ENCODE measurements at places on chromosomes 13 and 19. TPM values are rescaled to one million over a fixed set of nuclear protein-coding genes. Genes with fewer than 3 reads are reported as not detected.
A peak's percentile ranks its signal among the peaks of the same experiment; 100 is the strongest.

DNA sequence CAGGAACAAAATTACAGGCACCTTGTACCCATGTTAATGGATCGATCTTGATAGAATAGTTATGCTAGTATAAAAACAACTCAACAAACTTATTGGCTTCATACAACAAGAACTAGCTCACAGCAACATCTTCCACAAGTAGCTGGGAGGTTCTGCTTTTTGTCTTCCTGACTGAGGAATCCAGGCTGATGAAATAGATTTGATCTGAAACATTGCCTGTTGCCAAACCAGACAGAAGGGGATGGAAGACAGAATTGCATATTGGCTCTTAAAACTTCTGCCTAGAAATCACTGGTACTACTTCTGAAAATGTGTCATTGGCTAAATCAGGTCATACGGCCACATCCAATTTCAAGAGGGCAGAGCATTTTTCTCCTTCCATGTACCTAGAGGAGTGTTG is 267.3 kb downstream of the RFC3 start:
- H3K36me3 ChIP-seq: peaks cover 8% of the 10 kb centered on the region
- no peak overlapping the region for H3K4me3 ChIP-seq
- DNase-seq: no peak
- H3K27ac ChIP-seq: no peak overlapping the region
- no peaks in the 10 kb centered on the region for H3K4me1 ChIP-seq

The LHB gene
- 0.46 TPM for total RNA-seq

The PTGER1 gene
- total RNA-seq: 0.43 TPM

The MBD3L3 gene
- total RNA-seq: not detected

GRCh38 chr13:20185366-20186056 is 7.2 kb downstream of the GJB2 start:
- no peak for DNase-seq
- peaks cover 51% of the 10 kb centered on the region for H3K27me3 ChIP-seq
- no peaks in the 10 kb centered on the region for H3K36me3 ChIP-seq
- no peak overlapping the region for H3K4me3 ChIP-seq
- peaks cover 4% of the 10 kb centered on the region for H3K4me1 ChIP-seq

DNA sequence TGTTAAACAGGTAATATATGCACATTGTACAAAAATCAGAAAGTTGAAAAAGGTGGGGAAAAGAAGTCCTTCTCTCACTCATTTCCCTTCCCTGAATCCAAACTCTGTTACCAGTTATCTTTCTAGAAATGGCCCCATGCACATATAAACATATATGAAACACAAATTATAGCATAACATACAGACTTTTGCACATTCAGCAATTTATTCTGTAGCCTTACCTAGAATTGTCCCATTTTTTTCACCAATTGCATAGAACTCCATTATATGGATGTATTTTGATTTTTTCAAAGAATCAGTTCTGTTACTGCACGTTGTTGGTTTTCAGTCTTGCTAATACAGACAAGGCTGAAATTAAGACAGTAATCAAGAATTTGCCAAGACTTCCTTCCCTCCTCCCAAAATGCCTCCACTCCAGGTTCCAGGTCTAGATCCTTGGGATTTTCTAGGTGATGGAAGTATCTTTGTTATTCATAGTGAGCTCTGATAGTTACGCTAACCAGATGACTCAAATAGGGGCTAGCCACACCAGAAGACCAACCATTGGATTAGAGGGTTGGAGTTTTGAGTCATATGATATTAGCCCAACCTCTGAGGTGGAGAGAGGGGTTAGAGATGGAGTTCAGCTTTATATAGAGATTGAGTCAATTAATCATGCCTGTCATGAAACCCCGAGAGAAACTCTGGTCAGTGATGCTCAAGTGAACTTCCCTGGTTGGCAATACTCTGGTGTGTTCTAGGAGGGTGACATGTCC is 30.7 kb downstream of the GPR180 start:
- H3K4me3 ChIP-seq: no peak overlapping the region
- no peaks in the 10 kb centered on the region for H3K27me3 ChIP-seq
- no peak overlapping the region for H3K27ac ChIP-seq
- peaks cover 29% of the 10 kb centered on the region for H3K36me3 ChIP-seq
- no peaks in the 10 kb centered on the region for H3K4me1 ChIP-seq

DNA sequence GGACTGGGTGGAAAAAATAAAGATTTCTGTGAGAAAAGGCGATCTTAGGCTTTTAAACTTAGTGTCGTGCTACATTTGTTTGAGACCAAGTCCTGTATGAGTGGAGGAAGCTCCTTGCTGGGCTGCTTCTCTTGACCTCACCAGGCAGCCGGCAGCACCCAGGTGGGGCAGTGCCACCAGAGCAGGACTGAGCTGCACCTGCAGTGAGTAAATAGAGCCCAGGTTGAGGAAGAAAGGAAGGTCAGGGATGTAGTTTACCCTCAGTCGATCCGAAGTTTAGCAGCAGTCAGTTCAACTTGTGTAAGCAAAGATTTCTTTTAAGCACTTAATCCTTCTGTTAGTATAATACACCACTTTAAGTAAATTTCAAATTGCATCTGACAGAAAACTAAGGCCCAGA is 13.6 kb downstream of the HNRNPM start:
- peak overlapping the region; percentile 69 for H3K27ac ChIP-seq
- no peak for DNase-seq
- no peaks in the 10 kb centered on the region for H3K27me3 ChIP-seq
- no peak overlapping the region for H3K4me3 ChIP-seq

DNA sequence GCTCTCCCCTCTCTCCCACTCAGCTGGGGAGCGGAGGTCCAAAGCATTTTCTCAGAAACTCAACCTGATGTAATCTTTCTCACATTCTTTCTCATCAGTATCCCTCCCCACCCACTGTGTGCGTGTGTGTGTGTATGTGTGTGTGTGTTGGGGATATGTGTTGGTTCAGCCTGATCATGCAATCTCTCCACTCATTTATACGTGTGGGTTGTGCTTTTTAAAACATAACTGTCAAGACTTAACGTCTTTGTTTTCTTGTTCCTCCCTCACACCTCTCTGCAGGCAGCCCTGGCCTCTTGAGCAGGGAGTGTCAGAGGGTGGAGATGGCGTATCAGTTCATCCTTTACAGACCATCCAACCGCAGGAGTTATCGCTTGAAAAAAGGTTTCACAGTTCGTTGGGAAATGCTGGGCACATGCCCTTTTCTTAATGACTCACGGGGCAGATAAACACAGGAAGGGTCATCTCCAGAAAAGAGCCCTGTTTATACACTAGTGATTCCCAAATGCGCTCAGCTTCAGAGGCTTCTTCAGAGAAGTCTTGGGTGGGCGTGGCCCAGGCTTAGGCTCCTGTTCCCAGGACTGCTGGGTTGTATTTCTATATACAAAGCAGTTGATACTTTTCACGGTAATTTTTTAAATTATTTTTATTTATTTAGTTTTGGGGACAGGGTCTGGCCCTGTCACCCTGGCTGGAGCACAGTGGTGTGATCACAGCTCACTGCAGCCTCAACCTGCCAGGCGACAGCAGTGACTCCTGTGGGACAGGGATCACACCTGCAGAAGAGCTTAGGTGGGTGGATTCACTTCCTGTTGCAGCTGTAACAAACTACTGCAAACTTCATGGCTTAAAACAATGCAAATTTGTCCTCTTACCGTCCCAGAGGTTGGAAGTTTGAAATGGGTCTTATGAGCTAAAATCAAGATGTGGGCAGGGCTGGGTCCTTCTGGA is 60.3 kb downstream of the CCDC70 start:
- H3K27me3 ChIP-seq: peaks cover 17% of the 10 kb centered on the region
- H3K36me3 ChIP-seq: no peaks in the 10 kb centered on the region
- no peak overlapping the region for H3K27ac ChIP-seq
- no peak overlapping the region for H3K4me3 ChIP-seq

GRCh38 chr13:98195054-98195791 is 18.2 kb upstream of the RNF113B start:
- H3K36me3 ChIP-seq: peaks cover 23% of the 10 kb centered on the region
- no peaks in the 10 kb centered on the region for H3K27me3 ChIP-seq
- H3K4me3 ChIP-seq: no peak overlapping the region
- no peak overlapping the region for H3K27ac ChIP-seq
- H3K4me1 ChIP-seq: peaks cover 38% of the 10 kb centered on the region
- DNase-seq: no peak

DNA sequence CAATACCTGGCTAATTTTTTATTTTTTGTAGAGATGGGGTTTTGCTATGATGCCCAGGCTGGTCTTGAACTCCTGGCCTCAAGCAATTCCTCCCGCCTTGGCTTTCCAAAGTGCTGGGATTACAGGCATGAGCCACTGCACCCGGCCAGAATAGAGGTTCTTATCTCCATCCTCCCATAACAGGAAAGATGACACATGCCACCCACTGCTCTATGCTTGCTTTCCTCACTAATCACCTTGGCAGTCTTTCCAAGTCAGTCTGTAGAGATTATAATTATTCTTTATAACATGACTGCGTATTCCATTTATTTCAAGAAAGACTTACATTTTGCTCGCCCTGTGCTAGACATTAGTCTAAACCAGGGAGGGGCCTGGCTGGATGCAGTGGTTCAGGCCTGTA is 6.7 kb downstream of the VAV1 start:
- H3K27me3 ChIP-seq: peaks cover 4% of the 10 kb centered on the region
- no peaks in the 10 kb centered on the region for H3K4me1 ChIP-seq
- DNase-seq: no peak
- no peak overlapping the region for H3K27ac ChIP-seq

The ATP7B gene
- 0.94 TPM for total RNA-seq

The DMRTC2 gene
- total RNA-seq: not detected

The NECTIN2 gene
- total RNA-seq: 150 TPM

DNA sequence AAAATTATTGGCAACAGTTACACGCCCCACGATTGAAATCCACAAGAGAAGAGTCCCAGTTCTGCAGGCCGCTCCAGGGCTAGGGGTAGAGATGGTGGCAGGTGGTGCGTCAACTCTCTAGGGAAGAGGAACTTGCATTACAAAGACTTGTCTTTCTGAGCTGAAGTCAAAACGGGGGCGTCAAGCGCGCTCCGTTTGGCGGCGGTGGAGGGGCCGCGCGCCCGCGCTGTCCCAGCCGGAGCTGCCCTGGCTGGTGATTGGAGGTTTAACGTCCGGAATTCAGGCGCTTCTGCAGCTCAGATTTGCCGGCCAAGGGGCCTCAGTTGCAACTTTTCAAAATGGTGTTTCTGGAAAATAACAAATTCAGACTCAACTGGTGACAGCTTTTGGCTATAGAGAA is 38.9 kb downstream of the SOX1 start:
- DNase-seq: no peak
- peaks cover 2% of the 10 kb centered on the region for H3K27me3 ChIP-seq
- no peaks in the 10 kb centered on the region for H3K4me1 ChIP-seq
- no peak overlapping the region for H3K27ac ChIP-seq

DNA sequence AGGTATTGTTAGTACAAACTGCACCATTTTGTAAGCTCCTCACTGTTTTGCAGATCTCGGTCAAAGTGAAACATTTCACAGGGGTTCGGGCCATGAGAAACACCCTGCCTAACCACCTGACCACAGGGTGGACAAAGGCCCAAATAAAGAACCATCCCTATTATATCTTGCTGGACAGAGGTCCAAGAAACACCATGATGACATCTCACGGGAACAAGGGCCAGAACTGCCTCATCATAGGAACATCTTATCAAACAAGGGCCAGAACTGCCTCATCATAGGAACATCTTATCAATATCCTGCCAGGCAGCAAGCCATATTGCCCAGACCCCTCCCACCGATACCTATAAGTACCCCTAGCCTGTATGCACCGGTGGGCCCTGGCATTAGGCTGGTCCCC is 99.7 kb downstream of the PCDH9 start:
- H3K4me1 ChIP-seq: peaks cover 13% of the 10 kb centered on the region
- no peaks in the 10 kb centered on the region for H3K36me3 ChIP-seq
- no peaks in the 10 kb centered on the region for H3K27me3 ChIP-seq
- no peak overlapping the region for H3K27ac ChIP-seq

- H3K4me1 ChIP-seq: no peaks in the 10 kb centered on the region
- H3K4me3 ChIP-seq: no peak overlapping the region
- peaks cover 15% of the 10 kb centered on the region for H3K27me3 ChIP-seq
- no peak overlapping the region for H3K27ac ChIP-seq
- DNase-seq: no peak
These were observed 19.3 kb downstream of the CEACAM1 start for GRCh38 chr19:42508892-42509444.

GRCh38 chr13:51993713-51994112 is 17.5 kb downstream of the ATP7B start:
- no peaks in the 10 kb centered on the region for H3K36me3 ChIP-seq
- no peak overlapping the region for H3K27ac ChIP-seq
- no peaks in the 10 kb centered on the region for H3K4me1 ChIP-seq
- no peak for DNase-seq

The F7 gene
- not detected for total RNA-seq

The CYP4F8 gene
- not detected for total RNA-seq

The ZGLP1 gene
- 1.00 TPM for total RNA-seq

The CNFN gene
- 0.78 TPM for total RNA-seq

The ATP1A3 gene
- 0.14 TPM for total RNA-seq

GRCh38 chr13:113532156-113532806 is 41.8 kb upstream of the DCUN1D2 start:
- H3K4me1 ChIP-seq: no peaks in the 10 kb centered on the region
- peaks cover 40% of the 10 kb centered on the region for H3K36me3 ChIP-seq
- no peak overlapping the region for H3K4me3 ChIP-seq
- H3K27me3 ChIP-seq: no peaks in the 10 kb centered on the region
- H3K27ac ChIP-seq: no peak overlapping the region

GRCh38 chr19:43618921-43619261 is 538 bp downstream of the ZNF428 start:
- H3K27me3 ChIP-seq: peaks cover 4% of the 10 kb centered on the region
- H3K4me1 ChIP-seq: peaks cover 21% of the 10 kb centered on the region

DNA sequence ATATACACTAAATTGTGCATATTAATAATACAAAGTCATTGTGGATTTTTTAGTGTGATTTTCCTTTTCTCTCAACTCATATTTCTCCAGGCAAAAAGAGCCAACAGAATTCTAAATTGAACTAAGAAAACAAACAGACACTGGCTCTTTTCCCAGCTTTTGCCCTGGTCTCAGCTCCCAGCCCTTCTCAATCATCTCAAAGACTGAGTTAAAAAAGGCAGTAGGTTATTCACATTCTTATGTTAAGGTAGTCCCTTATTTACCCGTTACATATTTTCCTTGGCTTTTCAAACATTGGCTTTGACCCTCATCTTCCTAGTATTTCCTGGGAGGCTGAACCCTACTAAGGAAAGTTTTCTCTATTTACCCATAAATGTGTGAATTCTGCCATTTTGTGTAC is 753.6 kb downstream of the LIG4 start:
- H3K36me3 ChIP-seq: no peaks in the 10 kb centered on the region
- no peak overlapping the region for H3K4me3 ChIP-seq
- H3K4me1 ChIP-seq: no peaks in the 10 kb centered on the region
- no peaks in the 10 kb centered on the region for H3K27me3 ChIP-seq
- no peak overlapping the region for H3K27ac ChIP-seq

DNA sequence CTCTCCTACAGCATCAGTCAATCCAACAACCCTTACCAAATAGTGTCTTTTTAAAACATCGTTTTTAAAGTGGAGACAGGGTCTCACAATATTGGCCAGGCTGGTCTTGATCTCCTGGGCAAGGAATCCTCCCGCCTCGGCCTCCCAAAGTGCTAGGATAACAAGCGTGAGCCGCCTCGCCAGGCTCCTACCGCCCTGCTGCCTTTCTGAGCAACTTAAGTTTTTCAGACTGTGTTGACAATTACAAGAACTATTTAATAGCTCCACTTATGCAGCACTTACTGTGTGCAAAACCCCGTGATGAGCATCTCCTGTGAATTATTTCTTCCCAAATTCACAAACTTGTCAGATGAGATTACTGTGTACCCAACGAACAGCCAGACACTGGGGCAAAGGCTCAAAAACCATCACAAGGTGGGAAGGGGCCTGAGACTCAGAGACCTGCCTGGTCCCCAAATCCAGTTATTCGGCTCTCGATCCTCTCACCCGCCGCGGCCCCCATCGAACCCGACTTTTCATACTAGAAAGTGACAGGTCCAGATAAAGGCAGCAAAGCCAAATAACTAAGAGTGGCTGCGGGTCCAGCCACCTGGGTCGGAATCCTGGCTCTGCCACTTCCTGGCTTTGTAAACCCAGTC is 581 bp downstream of the RPL18 start:
- peaks cover 20% of the 10 kb centered on the region for H3K27me3 ChIP-seq
- H3K4me1 ChIP-seq: peaks cover 38% of the 10 kb centered on the region
- H3K4me3 ChIP-seq: peak overlapping the region; percentile 94
- peaks cover 48% of the 10 kb centered on the region for H3K36me3 ChIP-seq
- peak overlapping the region; percentile 99 for H3K27ac ChIP-seq

The KLK7 gene
- total RNA-seq: not detected
